ENCODE measurements at places on chromosomes 11 and 22.

DNA sequence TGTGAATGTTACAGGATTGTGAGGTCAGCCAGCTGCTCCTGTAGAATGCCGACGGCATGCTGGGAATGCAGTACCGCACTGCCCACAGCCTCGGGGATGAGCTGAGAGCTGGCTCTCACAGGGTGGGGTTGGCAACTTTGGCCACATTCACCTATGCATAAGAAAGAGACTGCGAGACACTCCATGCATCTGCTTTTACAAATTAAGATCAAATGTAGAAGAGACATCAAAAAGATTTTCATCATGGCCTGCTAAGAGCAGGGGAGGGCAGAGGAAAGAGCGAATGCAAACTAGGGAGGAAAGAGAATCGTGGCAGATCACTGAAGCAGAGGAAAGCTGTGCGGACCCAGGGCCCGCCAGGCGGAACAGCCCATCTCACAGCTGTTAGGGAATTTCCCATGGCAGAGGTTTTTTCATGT, 49.8 kb upstream of the SPATA19 start:
- no peak for DNase-seq

- no peak for DNase-seq
Observed at GRCh38 chr11:27372164-27372563, 9.1 kb upstream of the CCDC34 start.

GRCh38 chr11:26620282-26621045, 48.4 kb upstream of the MUC15 start:
- DNase-seq: no peak

- no peak for DNase-seq
Observed at GRCh38 chr11:118876286-118876685, 7.4 kb upstream of the CXCR5 start.

DNA sequence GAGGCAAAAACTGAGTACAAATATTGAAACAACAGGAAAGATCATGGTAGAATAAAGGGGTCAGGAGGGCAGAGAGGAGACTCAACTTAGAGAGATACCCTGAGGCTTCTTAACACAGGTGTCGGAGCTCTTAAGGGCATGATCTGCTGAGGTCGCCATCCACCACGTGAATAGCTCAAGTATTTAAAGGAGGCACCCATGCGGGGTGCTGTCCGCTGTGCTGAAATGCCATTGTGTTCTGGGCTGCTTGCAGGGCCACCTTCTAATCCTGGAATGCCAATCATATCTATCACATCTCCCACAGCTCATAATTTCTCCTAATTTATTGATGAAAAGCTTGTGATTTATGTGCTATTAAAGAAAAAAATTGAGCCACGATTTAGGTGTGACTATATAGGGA, 90.2 kb downstream of the SEZ6L start:
- DNase-seq: no peak

GRCh38 chr22:19520007-19520406, 4.2 kb downstream of the CLDN5 start:
- DNase-seq: no peak

- no peak for DNase-seq
Observed at GRCh38 chr11:126544108-126545056, 188.9 kb downstream of the ST3GAL4 start.

DNA sequence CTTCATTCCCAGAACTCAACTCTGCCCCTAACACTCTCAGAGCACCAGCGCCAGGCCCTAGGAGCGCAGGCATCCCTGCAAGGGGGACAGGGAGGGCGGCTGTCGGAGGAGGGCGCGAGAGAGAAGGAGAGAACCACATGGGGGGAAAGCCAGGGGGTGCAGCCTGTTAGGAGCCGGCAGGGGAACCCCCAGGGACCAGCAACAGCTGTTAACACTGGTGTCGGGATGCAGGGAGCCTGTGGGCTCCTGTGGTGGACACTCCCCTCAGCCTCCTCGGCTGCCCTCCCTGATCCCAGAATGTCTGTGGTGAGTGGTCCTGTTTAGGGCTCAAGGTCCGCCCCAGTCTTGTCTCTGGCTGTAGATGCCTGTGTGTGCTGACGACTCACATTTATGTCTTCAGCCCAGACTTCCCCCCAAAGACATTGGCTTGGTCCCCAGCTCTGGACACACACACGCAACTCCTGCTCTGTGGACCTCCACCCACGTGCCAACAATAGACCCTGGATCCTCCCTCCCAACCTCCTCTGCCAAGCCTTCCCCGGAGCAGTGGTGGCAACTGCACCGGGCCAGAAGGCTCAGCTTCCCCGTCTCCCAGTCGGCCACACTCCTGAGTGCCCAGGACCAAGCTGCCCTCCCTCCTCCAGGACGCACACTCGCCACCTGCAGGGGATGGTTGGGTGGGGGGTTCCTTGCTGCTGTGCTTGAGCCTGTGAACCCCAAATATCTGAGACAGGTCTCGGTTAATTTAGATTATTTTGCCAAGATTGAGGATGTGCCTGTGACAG, 817 bp upstream of the IFITM5 start:
- no peak for DNase-seq

DNA sequence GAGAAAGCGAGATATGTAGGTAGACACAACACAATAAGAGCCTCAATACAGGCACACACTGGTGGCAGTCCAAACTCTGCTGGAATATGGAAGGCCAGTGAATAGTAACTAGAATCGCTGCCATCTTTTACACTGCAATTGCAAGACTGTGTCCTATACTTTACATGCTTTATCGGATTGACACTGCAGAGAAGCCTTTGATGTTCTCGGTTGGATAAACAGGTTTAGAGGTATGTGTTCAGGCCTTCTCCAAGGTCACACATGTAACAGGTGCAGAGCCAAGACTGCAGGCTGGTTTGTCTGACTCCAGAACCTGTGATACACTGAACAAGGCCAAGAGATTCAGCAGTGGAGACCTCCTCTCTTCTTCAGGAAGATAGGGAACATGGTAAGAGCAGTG, 5.1 kb downstream of the SAA1 start:
- no peak for DNase-seq

DNA sequence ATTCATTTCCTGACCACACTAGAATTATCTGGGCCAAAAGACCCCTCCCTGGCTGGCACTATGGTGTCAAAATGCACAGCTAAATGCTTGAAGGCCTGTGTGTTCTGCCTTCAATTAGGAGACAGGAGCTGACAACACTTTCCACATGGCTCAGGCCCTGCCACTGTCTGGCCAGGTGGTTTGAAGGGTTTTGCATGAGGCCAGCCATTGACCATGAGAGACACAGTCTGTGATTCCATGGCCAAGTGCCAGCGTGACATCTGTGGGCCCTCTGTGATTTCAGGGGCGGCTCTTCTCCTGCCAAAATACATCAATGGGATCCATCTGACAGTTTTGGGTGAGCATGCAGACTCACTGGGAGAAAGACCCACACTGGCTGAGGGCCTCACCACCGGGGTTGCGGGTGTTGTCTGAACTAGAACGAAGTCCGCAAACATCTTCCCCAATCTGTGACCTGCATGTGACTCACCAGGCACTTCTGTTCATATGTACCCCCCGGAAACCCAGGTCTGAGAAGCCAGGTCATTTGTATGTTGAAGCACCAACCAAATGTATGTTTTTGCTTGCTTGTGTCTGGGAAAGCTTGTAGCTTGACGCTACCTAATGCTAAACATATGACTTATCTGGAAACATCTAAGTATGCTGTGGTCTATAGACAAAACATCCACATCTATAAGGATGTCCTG, 20.7 kb upstream of the NAV2 start:
- DNase-seq: no peak

DNA sequence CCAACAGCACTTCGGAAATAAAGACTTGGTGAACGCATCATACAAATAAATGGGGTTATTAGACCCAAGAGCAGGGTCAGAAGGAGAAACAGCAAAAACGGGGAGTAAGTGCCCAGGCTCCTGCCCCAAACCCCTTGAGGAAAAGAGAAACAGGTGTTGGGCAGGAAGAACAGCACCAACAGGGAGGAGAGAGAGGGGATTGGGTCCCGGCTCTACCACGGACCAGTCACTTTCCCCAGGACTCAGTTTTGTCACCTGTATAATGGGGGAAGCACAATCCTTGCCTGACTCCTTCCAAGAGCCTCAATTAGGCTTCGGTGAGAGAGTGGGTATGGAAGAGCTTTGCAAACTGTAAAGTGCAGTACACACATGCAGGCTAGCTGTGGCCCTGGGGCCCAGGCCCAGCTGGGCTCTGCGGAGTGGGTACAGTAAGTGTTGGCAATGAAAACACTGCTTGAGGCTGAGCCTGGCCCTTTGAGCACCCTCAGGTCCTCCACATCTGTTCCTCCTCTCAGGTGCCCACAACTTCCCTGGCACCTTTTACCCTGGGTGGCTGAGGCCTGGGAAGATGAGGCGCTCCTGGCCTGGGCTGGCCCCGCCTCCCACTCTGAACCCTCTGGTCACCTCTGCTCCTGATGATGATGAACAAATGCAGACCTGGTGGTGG, 8.9 kb downstream of the SLC29A2 start:
- DNase-seq: no peak

GRCh38 chr22:38228873-38229740, 27.3 kb downstream of the MAFF start:
- DNase-seq: no peak

DNA sequence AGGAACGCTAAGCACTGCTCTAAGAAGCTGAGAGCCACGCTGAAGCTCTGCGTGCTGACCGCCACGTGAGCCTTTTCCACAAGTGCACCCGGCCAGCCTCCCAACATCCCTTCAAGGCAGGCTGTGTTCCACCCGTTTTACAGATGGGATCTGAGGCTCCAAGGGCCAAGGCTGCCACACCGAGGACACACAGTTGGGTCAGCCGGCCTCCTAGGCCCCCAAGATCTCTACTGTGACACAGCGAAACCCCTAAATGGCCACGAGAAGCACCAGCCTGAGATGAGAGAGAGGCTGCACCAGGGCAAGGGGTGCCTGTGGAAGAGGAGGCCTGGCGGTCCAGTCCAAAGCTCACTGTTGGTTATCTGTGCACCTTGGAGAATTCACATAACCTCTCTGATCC, 11.8 kb upstream of the CD5 start:
- no peak for DNase-seq

GRCh38 chr22:31637447-31637890, 24.5 kb downstream of the PISD start:
- peak; percentile 74 for DNase-seq

DNA sequence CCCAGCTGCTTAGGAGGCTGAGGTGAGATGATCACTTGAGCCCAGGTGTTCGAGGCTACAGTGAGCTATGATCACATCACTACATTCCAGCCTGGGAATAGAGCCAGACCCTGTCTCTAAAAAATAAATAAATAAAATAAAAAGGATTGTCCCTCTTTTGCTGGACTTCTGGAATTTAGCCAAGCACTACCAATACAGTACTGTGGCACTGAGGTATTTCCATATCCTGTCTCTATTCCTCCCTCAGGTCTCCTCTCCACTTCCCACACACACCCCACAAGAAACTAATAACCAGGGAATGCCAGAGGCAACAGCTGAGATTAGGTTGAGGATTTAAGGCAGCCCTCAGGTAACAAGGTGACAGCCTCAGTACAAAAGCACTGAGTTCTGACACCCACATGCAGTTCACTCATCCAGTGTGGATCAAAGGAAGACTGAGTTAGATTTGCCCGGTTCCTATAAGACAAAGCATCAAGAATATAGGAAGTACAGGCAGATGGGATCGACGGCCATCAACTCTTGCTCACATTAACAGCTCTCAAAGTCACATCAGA, 4.5 kb upstream of the PPP2R1B start:
- DNase-seq: no peak

DNA sequence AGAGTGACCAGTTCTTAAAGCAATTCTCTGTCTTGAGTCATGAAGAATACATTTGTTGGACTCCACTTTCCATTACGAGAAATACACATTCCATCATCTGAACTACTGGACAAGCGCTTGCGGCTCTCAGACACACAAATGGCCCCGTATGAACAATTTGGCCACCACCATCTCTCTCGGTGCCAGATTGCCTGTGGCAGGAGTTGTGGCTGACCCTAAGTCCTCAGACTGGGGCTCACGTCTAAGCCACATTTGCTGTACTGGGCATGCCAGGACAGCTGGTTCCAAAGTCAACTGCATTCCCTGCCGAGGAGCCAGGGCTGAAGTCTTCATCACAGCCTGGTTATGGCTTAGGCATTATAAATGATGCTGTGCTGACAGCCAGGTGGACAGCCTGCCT, 227.5 kb downstream of the MIAT start:
- DNase-seq: no peak

GRCh38 chr11:116823031-116823843, at the start of gene APOA4:
TSS of gene APOA4 (minus strand) at chr11:116823304. CDS start at chr11:116823191, 113 bp downstream.
- no peak for DNase-seq

- DNase-seq: no peak
Observed at GRCh38 chr11:120078397-120078796, 59.5 kb downstream of the TRIM29 start.

DNA sequence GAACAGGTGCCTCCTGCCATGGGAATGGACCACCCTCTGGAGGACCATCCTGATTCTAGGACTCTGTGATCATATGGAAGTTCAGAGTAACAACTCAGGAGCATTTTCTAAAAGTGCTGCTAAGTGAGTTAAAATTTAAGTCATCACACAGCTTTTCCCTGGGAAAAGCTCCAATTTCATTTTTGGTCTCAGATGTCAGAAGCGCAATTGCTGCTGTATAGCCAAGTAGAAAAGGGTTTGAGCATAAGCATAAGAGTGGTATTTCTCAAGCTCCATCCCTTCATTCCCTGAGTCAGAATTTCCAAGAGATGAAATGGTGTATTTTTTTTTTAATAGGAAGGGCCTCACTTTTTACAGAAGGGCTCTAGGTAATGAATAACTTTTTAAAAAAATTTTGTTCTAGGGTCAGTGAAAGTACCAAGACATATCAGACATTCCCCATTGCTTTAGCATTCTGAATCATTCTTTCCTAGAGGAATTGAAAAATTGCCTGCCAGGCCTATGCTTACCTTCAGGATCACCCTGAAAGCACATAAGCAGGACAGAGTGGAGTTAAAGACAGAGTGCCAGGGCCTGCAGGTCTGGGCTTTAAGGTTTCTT, 564.5 kb upstream of the ISX start:
- no peak for DNase-seq

- DNase-seq: peak; percentile 18
Observed at GRCh38 chr11:22192289-22192641, 620 bp upstream of the ANO5 start.

DNA sequence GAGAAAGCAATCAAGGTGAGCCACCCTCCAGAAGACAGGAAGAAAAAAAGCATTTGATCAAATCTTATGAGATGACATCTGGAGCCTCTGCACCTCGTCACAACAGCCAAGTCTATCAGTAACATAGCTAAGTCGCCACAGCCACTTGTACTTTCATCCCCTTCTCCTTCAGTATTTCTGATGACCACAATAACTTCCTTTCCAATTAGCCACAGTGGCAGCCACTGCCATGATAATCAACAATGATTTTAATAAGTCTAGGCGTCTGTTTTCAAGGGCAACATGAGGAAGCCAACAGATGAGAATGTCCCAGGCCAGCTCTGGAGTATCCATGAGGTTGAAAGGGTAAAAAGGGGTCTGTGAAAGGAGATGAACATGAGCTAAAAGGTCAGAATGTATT, 29.9 kb downstream of the RBFOX2 start:
- no peak for DNase-seq

All from GM10248 (cell line).